ENCODE measurements at places on chromosomes 2 and 18.

- no peak for DNase-seq
Measured at GRCh38 chr2:190682168-190682567, 33.3 kb downstream of the NAB1 start.

GRCh38 chr18:75199327-75199726 lies 9.6 kb downstream of the PTGR3 start:
- DNase-seq = no peak

DNA sequence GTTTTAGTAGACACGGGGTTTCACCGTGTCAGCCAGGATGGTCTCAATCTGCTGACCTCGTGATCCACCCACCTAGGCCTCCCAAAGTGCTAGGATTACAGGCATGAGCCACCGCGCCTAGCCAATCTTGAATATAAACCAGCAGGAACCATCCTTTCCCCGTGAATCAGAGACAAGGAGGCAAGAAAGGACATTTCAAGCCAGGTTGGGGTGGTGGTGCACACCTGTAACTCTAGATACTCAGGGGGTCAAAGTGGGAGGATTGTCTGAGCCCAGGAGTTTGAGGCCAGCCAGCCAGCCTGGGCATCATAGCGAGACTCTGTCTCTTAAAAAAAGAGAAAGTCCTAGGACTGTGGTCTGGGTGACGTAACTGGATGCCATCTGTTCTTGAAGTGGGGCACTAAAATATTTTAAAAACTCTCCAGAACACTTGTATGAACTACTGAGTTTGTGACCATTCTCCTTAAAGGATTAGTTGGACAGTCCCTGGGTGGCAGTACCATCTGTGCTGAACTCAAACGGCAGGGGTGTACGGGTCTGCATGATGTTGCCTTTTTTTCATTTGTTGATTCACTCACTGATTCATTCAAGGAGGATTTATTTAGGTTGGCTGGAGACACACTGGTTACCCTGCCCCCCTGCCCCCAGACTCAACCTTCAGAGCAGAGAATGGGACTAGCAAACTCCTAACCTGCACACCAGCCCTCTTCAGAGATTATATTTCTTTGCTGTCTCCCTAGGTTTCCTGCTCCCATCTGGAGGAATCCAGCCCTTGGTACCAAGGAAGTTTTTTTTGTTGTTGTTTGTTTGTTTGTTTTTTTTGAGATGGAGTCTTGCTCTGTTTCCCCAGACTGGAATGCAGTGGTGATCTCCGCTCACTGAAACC lies 2.9 kb upstream of the TLX2 start:
- DNase-seq = no peak

- no peak for DNase-seq
Measured at GRCh38 chr2:195820373-195820772, 163.3 kb downstream of the SLC39A10 start.

DNA sequence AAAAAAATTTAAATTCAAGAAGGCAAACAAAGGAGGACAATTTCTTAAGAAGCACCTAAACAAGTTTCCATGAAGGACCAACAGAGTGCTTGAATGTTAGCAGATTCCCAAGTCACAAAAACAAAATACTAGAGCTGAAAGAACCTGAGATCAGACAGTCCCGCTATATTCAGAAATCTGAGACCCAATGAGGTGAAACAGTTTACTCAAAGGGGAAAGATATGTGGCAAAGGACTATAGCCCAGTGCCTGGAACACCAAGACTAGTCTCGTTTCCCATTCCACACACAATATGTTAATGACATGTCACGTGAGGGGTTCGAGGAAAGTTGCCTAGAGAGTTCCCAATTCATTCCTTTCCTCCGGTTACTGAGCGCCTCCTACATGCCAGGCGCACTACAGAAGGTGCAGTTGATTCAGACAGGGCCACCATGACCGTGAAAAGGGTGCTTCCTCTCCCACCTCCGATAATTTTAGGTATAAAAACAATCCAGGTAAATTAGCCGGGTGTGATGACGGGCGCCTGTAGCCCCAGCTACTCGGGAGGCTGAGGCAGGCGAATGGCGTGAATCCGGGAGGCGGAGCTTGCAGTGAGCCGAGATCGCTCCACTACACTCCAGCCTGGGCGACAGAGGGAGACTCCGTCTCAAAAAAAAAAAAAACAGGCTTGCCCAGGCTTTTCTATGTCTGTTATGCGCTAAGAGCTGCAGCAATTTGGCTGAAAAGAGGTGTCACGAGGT lies 617 bp downstream of the SRBD1 start:
- DNase-seq = peak; percentile 55

GRCh38 chr18:55144193-55144930 lies 185.1 kb upstream of the CCDC68 start:
- no peak for DNase-seq

- DNase-seq = no peak
Measured at GRCh38 chr2:59884166-59884565, 669.3 kb downstream of the BCL11A start.

- DNase-seq = peak; percentile 27
Measured at GRCh38 chr2:61450144-61450543, 20.7 kb downstream of the USP34 start.

DNA sequence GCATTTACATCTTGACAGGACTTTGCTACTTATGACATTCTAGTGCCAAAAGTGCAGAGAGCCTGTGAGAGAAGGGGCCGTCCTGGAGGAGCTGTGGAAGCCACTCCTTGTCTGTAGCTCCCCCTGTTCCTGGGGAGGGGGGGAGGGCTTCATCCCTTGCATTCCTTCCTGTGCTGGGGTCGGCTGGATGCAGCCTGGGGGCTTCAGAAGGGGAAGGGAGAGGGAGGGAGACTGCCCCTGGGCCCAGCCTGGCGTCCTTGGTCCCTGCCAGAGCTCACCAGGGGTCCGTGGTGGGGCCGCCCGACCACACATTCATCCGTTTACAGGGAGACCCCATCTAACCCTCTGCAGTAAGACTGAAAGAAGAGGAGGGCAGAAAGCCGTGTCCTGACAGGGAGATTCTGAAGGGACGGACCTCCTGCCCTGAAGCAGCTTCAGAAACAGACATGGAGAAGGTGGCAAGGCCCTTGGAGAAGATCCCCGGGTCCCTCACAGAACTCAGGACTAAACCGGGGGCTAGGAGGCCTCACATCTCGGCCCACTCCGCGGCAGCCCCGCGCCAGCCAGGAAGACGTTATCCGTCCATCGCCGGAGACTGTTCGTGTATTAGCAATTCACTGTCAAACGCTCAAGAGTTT lies 258.3 kb upstream of the SALL3 start:
- DNase-seq = no peak

DNA sequence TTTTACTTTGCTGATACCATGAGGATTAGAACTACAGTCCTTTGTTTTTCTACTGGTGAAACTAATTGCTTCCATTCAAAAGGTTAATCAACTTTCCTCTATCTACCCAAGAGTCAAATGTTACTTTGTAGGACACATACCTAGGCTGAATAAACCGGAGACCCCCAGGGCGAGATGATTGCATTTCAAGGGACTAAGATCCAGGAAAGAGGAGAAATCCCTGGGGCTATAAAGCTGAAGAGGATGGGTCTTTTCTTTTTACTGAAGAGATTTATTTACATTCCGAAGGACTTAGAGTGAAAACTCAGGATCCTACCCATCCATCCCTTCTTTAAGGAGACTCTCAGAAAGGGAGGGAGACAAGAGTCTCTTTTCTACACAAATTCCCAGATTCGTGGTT lies 331.9 kb downstream of the CDH19 start:
- no peak for DNase-seq

- no peak for DNase-seq
Measured at GRCh38 chr2:219722276-219722879, 94.9 kb downstream of the SLC4A3 start.

GRCh38 chr2:169798397-169798717 lies 314 bp upstream of the SSB start:
- no peak for DNase-seq

- DNase-seq = no peak
Measured at GRCh38 chr2:119190321-119191111, 32.0 kb upstream of the C1QL2 start.

DNA sequence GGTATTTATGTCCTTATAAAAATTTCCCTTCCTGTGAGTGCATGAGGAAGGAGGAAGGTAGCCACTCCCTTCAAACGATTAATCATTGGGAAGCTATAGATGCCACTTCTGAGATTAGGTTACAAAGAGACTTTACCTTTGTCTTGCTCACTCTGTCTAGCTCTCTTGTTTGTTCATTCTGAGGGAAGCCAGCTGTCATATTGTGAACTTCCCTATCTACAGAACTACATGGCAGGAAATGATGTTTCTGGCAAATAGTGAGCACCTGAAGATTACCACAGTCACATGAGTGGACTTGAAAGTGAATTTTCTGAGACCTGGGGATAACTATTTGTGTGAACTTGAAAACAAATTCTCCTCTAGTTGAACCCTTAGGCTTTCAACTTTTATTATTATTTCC lies 776.8 kb downstream of the CCDC85A start:
- no peak for DNase-seq

- peak; percentile 58 for DNase-seq
Measured at GRCh38 chr2:62208758-62209114, 12.8 kb downstream of the B3GNT2 start.

DNA sequence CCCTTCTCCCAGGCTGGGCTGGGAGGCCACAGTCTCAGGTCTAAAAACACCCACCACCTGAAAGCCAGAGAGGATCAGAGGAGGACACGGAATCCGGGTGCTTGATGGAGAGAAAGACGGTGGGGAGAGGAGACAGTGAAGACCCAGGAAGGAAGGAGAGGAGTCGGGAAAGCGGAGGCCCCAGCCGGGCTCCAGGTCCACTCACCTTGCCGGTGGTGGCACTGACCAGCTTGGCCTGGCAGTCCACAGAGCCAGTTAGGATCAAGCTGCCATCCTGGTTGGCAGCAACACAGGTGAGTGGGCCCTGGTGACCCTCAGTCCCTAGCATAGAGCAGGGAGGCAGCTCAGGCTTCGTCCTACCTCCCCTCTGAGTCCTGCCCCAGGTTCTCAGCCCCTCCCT lies 4.3 kb downstream of the AAMP start:
- DNase-seq = no peak

- DNase-seq = no peak
Measured at GRCh38 chr2:124025891-124026434, 876 bp downstream of the CNTNAP5 start.

GRCh38 chr18:66377291-66377690 lies 226.6 kb downstream of the CDH19 start:
- no peak for DNase-seq

DNA sequence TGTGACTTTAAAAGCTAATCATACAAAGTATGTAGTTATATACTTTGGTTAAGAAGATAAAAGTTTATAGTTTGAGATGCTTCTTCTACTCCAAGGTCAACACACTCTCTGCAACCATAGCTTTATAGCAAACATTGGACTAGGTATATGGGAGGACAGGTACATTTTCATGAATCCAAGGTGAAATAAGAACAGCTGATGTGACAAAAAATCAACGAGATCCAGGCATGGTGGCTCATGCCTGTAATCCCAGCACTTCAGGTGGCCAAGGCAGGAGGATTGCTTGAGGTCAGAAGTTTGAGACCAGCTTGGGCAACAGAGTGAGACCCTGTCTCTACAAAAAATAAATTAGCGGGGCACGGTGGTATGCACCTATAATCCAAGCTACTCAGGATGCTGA lies 163.3 kb upstream of the VWC2L start:
- DNase-seq = no peak

- no peak for DNase-seq
Measured at GRCh38 chr2:121955872-121956271, 200.4 kb downstream of the TSN start.
